NCI-H460 (cell line): ENCODE measurements at places on chromosomes 4 and X. TPM values are rescaled to one million over a fixed set of nuclear protein-coding genes. Genes with fewer than 3 reads are reported as not detected.

GRCh38 chrX:65407157-65407626, 127.4 kb downstream of the LAS1L start:
- DNase-seq = no peak

DNA sequence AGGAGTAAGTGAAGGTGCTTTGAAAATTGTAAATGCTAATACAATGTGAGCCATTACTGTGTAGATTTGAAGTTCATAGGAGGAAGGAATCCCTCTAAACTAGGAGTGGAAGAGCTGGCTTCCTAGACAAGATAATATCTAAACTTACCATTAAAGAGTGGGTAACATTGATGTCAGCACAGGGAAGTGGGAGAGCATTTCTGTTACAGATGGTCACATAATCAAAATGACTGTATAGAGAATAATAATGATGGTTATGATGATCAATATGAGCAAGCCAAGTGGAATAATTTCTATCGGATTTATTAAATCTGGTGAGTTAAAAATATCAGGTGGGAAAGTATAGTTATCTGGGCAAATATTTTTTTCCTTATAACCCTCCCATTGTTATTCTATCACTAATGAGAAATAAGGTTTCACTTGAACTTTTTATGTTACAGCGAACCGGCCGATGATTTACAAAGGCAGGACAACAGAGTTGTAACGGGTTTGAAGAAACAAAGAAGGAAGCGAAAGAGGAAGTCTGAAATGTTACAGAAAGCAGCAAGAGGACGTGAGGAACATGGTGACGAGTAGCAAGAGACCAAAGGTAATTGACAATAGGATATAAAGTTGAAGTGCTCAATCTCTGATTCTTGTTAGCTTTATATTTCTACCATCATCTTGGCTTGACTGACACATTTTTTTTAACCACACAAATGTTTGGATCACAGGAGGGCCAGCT, 43.5 kb downstream of the FMR1NB start:
- no peak for DNase-seq

DNA sequence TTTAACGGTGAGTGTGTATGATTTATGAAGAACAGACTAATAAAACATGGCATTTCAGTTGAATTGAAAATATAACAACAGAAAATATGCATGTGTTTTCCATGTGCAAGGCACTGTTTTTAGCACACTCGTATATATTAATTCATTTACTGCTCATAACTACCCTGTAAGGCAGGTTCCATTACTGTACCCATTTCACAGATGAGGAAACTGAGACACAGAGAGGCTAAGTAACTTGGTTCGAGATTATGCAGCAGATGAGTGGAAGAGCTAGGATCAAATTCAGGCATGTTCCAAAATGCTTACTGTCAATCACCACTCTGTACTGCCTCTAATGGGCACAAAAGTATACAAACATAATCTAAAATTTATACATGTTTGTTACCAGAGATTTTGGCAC, 20.4 kb downstream of the MBNL3 start:
- DNase-seq = no peak

DNA sequence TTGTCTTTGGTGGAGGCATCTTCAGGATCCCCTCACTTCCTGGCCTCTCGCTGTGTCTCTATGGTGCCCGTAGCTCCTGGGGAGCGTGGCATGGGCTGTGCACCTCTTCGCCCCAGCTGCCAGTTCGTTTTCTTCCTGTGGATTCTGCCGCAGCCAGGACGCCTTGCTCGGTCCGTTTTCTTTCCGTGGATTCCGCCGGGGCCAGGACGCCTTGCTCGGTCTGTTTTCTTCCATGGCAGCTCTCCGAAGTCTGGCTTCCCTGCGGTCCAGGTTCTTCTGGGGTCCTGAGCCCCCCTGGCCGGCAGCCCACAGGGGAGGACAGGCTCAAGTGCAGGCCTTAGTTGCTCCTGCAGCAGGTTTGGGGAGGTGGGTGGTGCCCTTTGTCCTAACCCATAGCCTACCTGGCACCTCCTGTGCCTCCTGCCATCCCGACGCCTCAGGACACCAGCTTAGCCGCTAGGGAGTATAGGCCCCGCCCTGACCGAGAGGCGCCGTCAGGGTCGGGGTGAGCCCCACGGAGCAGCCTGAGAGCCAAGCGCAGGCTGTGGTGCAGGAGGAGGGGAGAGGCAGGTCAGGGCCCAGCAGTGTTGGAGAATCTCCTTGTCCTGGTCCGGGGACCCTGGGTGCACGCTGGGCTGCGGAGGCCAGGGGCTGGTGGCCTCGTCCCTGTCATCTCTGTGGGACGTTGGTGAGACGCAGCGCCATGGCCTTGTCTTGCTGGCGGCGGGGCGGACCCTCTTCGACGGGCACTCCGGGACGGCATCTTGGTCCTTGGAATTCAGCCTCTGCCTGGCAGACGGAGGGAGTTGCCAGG, 27.1 kb downstream of the UVSSA start:
- DNase-seq = no peak

DNA sequence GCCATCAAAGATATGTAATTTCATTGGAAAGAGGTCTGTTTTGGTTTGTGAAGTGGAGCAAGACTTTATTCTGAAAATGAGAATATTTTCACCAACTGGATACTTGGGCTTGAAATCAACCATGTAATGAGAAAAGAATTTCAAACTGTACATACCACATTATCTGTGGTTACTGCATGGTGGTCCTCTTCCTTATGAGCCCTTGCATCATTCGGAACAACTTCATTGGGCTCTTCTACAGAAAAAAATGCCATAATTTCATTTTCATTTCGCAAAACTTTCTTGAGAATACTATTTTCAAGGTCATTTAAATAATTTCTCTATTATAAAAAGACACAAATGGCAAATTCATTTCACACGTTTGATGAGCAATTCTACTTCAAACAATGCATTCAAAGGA, 148.6 kb upstream of the RPS6KA6 start:
- no peak for DNase-seq

DNA sequence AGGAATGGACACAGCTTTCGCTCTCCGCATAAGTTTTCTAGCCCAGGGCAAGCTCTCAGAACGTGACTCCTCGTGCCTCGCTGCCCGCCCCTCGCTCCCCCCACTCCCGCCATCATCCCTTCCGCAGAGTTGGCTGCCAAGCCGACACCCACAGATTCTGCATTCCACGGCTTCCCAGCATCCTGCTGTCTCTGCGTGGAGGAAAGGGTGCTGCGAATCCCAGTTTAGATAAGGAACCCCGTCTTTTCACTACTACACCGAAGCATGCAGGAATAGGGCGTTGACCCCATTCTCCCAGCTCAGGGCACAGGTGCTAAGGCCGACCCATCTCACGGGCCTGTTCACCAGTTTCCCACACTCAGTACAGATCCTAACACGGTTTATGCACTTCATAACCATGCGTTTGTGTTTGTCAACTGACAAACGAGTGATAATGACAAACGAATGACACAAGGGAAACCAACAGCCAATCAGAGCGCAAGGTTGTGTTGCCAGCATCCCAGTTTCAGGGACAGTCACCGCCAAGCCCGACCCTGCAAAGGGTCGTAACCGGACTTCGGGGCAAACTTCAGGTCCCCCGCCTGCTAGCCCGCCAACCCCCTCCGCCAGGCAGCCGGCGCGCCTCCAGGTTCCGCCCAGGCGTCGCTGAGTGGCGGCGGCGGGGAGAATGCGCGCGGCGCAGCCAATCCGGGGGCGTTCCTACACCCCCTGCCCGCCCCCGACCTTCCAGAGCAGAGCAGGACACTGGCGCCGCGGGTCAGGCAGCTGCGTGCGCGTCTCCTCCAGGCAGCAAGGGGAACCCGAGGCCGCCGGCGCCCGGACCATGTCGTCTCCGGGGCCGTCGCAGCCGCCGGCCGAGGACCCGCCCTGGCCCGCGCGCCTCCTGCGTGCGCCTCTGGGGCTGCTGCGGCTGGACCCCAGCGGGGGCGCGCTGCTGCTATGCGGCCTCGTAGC, at the start of gene CYP2U1:
TSS of gene CYP2U1 (plus strand) at position 729 of the 954 bp plus-strand sequence. CDS start at position 824, 95 bp downstream.
- peak; percentile 62 for DNase-seq

GRCh38 chrX:17994429-17994828, 133.3 kb upstream of the RAI2 start:
- DNase-seq = no peak

The SERPINA7 gene
- not detected in 2 replicates for total RNA-seq
